ENCODE measurements at places on chromosomes 12 and 14.
A peak's percentile ranks its signal among the peaks of the same experiment; 100 is the strongest.

DNA sequence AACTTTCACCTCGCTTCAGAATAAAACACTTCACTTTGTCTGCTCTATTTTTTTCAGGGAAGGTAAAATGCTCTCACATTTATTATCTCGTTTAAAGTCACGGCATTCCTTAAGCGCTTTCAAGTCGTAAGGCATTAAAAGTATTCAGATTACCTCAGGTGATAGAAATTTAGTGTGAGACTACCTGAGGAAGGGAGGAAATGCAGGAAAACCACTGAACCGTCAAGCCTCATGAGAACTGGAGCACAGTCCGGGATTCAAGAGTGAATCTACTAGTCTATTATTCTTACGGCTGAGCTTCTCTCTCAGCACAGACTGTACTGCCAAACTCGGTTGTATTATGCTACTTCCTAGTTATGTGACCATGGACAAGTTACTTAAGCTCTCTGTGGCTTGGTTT, 8.3 kb upstream of the PPFIBP1 start:
- no peak for DNase-seq

DNA sequence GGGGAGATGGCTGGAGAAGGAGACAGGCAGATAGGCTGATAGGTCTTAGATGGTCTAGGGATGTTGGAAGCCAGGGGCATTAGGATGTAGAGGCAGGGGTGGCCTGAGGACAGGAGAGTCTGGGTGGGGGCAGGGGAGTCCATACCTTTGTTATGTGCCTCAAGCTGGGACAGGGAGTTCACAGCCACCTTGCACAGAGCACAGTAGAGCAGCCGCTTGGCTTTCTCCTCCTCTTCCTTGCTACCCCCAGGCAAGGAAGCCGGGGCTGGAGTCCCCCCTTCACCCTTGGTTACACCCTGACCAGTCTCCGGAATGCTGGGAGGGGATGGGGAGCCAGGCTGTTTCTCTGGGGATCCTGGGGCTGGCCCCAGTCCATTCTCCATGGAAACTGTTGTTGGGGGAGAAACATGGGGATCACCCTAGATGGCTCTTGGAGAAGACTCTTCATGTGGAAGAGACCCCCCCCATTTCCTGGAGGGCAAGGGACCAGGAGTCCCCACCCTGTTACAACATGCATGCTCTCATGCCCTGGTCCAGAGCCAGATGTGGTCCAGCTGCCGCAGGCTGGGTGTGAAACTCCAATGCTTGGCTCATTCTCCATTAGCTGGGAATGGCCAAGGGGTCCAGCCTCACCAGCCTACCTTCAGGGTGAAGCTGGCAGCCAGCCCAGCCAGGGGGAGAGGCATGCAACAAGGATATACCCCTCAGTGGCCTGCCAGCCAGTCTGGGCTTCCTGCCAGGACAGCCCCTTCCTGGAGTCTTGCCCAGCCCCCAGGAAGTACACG, 7.2 kb upstream of the GPR84 start:
- DNase-seq: no peak

DNA sequence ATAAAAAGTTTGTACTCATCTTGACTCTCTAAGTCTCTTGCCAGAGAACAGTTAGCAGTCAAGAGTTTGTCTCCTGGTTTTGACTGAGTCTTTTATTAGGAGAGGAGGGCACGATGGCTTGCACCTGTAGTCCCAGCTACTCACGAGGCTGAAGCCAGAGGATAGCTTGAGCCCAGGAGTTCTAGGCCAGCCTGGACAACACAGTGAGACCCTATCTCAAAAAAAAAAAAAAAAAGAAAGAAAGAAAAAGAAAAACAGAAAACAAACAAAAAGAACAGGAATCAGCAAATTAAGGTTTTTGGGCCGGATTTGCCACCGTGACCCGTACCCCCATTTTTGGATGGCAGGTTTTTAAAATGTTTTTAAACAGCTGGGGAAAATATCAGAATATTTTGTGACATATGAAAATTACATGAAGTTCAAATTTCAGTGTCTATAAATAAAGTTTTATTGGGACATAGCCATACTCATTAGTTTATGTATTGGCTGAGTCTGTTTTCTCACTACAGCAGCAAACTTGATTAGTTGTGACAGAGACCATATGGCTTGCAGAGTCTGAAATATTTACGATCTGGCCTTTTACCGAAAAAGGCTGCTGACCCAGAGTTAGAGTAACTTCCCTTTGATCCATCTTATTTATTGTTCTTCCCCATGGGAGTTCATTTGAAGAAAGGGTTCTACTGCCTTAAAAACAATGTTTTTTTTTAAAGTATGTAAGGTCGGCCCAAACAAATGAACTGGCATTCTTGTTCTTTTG, 31.2 kb downstream of the VEZT start:
- no peak for DNase-seq

- no peak for DNase-seq
Observed at GRCh38 chr12:118704527-118705241, 276.7 kb upstream of the SRRM4 start.

GRCh38 chr14:24422261-24422660, 7.2 kb downstream of the CBLN3 start:
- DNase-seq: no peak

DNA sequence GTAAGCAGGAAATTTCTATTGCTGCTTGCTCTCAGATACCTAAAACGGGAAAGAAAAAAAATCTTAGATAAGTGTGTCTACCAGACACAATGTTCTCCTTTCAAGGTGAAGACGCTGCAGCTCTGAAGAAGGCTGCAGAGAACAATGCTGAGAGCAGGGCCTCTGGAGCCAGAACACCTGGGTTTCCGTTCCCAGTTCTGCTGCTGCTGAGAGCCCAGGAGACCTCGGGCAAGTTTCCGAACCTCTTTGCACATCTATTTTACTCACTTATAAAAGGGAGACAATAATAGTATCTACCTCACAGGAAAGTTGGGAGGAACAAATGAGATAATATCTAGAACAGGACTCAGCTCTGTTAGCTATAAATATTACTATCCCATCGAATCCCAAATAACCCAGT, 122.9 kb downstream of the TMTC1 start:
- DNase-seq: no peak

DNA sequence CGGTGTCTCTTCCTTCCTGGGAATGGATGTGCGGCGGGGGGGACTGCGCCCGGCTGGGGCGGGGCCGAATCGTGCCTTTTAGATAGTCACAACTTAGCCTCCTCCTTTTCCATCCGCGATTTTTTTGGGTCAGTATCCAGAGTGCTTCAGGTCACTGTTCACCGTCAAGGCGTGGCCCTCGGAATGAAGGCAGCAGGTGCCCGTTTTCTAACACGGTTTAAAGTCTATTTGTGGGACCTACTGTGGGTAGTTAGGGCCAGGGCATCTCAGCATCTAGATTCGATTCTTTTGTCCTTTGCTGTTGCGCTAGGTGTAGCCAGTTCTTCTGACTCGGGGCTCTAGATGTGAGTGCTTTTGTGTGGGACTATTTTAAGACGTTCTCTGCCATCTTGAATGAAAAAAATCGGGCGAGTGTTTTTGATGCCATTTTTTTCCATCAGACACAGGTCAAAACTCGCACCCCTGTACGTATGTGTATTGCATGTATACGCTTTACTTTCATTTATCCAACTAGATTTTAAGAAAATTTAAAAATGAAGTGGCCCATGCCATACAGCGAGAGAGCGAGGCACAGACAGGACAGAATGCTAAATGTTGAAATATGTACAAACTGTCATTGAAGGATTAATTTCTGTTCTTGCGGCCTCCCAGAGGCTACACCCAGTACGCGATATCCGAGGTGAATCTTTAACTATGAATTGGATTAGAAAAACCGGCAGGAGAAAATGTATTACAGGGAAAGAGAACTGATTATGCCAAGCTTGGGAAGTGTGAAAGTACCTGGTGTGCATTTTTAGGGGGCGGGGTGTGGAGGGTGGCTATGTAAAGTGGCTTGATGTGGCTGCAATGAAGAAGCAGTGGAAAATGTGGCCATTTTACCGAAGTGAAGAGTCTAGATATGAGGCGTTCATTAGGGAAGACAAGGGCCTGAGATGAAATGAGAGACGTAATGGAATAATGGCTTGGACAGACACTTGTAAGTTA, 835 bp downstream of the VEZT start:
- DNase-seq: peak; percentile 3

DNA sequence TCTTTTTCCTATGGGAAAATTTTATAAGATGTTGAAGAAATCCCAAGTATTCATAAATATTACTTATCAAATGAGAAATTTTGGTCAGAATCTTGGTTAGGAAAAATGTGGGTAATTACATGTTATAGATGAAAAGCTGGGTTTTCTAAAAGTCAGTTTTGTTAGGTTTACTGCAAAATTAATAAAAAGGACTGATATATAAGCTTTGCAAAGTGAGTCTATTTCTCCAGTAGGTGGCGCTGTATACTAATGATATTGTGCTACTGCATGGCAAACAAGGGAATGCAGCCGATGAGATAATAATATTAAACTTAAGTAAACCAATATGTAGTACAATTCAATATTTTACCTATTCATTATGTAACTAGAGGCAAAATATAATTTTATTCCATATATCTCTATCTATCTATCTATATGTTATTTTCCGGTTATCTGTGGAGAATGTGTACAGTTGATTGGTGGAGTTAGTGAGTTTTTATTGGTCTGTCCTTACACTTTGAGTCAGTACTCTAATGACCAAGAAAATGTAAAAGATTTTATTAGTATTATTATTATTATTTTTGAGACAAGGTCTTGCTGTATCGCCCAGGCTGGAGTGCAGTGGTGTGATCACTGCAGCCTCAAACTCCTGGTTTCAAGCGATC, 32.9 kb downstream of the MIPOL1 start:
- DNase-seq: no peak

- no peak for DNase-seq
Observed at GRCh38 chr12:2580821-2581220, 213.9 kb upstream of the FKBP4 start.

DNA sequence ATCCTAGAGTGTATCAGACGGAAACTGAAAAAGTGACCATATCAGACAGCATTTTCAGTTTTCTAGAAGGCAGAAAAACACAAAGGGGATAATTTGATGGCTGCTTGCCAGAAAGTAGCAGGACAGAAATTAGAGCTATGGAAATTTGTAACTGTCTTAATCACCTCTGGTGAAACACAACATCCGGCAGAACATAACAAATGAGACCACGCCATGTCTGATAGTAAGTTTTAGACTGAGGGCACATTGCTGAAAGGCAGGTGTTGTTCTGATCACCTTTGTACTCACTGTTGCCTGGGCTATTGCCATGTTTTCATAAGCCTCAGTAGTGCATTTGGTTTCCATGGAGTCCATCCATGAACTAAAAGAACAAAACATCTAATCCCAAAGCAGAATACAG, 290.3 kb downstream of the PAWR start:
- DNase-seq: no peak

DNA sequence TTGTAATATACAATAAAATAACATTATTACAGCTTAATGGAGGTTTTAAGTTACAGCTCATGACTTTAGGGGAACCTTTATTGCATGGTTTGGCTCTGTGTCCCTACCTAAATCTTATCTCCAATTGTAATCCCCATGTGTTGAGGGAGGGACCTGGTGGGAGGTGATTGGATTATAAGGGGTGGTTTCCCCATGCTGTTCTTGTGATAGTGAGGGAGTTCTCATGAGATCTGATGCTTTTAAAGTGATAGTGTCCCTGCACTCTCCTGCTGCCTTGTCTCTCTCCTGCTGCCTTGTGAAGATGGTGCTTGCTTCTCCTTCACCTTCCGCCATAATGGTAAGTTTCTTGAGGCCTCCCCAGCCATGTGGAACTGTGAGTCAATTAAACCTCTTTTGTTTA, 132.1 kb upstream of the SYT1 start:
- no peak for DNase-seq

DNA sequence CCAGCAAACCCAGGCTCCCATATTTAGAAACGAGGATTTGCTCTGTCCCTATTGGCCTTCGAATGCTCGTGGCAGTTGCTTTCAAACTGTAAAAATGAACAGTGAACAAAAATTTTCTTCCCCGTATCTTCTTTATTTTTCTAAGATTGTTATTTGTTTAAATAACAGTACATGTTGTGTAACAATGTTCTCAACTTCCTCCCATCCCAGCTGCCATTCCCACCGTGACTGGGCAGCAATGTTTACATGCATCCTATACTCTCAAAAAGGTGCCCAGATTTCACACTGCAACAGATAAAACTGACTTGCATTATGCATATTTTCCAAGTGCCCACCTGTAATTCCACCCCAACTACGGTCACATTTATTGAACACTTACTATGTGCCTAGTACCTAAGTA, 12.8 kb downstream of the VCPKMT start:
- DNase-seq: no peak

GRCh38 chr12:124577986-124578385, 10.6 kb upstream of the NCOR2 start:
- DNase-seq: no peak

GRCh38 chr12:131636266-131636665, 74.6 kb upstream of the SFSWAP start:
- DNase-seq: no peak

DNA sequence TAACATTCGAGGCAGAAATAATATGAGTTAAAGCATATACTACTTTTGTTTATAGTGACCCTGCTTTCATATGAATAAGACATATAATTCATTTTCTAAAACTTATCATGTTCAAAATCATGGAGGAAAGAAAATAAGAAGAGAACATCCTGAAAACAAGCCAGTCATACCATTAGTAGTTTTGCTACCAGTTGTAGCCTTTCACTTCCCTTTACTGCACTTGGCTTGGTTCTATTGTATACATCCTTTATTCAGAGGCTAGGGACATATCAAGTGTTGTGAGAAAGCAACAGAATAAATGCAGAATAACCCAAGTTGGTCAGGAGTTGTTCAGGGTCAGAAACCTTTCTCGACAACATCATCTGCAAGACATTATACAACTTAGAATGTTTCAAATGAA, 598.7 kb downstream of the SOX5 start:
- no peak for DNase-seq

DNA sequence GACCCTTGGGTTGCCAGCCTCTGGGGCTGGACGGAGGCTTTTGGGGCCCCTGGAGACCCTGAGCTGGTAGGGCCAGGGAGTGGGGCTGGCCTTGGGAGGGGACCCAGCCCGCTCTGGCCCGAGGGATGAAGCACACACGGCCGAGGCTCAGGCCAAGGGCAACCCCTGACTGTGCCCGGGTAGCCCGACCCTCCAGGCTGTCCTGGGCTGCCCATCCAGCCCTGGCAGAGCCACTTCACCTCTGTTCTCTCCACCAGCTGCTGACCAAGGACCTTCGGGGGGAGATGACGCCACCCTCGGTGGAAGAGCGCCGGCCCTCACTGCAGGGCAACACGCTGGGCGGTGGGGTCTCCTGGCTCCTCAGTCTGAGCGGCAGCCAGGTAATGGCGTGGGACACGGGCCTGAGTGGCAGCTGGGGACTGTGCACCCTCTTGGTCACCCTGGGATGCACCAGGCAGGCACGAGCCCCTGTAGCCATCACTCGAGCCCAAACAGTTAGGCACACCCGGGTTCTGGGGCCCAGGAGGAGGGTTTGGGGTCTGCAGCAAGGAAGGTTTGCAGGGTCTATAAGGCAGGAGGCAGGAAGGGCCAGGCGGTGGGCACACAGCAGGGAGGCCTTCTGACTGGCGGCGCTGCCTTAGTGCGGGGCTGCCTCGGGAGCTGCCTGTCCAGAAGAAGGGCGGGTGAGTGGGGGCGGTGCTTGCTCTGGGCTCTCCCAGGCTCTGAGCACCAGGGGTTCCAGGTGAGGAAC, 19.7 kb downstream of the ASPG start:
- DNase-seq: no peak

- DNase-seq: no peak
Observed at GRCh38 chr12:64560396-64561301, 49.6 kb upstream of the RASSF3 start.
